GM10248 (cell line): ENCODE measurements at places on chromosomes 5 and 9.

- DNase-seq, result no peak
Measured at GRCh38 chr5:4700069-4700468, 440.1 kb upstream of the ADAMTS16 start.

- no peak for DNase-seq
Measured at GRCh38 chr9:114467226-114467750, 38.0 kb downstream of the WHRN start.

DNA sequence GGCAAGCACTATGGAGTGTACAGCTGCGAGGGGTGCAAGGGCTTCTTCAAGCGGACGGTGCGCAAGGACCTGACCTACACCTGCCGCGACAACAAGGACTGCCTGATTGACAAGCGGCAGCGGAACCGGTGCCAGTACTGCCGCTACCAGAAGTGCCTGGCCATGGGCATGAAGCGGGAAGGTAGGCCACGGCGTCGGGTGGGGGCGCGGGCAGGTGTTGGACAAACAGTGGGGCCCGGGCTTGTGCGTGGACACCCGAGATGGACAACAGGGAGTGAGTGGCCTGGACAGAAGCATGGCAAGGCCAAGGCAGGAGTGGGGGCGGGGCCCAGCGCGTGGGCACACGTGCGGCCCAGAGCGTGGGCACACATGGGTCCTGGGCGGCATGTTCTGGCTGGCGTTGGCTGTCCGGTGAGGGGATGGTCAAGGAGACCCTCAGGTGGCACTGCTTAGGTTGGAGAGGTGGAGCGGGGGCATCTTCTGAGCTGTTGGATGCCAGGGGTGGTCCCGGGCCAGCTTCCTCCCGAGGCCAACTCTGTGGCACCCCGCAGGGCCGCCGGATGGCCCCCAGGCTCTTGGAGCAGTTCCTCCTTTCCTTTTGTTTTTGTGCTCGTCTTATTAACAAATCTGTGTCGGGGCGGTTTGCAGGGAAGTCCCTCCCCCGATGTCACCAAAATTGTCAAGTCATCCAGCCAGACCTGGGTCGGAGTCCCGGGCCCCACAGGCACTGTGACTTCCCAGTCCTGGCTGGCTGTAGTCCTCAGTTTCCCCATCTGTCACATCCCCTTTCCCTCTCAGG, 82.9 kb downstream of the RXRA start:
- DNase-seq, result no peak

DNA sequence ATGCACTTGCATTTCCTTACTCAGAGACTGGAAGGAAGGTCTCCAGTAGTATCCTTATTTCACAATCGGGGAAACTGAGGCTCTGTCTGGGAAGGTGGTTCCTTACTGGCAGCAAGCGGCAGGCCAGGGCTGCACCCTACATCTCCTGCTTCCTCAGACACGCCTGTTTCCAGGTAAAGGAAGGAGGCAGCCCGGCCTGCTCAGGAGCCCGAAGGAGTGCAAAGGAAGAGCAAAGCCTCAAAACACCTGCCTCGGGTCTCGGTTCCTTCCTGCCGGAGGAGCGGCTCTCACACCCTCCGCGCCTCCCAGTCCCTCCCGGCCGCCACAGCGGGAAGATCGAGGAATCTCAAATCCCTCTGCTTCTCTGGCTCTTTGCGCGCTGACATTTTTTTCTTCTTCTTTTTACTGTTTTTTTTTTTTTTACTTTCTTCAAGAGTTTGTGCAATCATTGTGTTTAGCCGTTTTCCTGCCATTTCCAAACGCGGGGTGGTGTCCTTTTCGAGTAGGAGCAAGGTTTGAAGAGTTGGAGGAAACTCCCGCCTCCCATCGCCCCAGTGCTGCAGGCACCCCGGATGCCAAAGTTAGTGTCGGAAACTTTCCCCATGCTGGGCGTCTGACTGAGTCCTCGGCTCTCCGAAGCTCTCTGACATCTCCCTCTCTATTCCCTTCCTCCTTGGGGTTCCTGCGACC, 1.0 kb downstream of the GGTA1 start:
- DNase-seq, result no peak

DNA sequence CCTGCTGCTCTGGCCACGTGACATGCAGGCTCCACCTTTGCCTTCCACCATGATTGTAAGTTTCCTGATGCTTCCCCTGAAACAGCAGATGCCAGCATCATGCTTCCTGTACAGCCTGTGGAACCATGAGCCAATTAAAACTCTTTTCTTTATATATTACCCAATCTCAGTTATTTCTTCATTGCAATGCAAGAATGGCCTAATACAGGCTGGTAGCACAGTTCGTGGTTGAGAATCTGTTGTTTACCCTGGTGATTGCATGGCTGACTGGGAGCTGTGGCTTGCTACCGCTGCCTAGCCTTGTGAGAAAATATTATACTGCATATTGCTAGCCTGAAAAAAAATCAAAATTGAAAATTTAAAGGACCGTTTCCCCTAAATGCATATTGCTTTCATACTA, 44.8 kb upstream of the PTPN3 start:
- DNase-seq, result no peak

- peak; percentile 75 for DNase-seq
Measured at GRCh38 chr5:1134478-1134877, 22.6 kb upstream of the SLC12A7 start.

- peak; percentile 39 for DNase-seq
Measured at GRCh38 chr9:75238311-75238976, 150.1 kb downstream of the OSTF1 start.

DNA sequence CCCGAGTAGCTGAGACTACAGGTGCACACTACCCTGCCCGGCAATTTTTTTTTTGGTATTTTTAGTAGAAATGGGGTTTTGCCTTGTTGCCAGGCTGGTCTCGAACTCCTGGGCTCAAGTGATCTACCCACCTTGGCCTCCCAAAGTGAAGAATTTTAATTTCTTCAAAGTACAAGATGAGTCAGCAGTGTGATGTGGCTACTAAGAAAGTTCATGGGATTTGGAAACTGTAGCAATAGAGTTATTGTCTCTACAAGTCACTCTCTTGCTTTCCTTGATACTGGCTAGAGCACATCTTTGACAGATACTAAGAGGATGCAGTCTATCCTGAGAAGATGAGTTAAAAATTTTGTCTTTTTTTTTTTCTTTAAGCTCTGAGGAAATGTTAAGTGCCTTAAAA, 1.6 kb downstream of the CREB3 start:
- DNase-seq, result no peak

- no peak for DNase-seq
Measured at GRCh38 chr5:141879941-141880738, 1.9 kb upstream of the PCDH1 start.

DNA sequence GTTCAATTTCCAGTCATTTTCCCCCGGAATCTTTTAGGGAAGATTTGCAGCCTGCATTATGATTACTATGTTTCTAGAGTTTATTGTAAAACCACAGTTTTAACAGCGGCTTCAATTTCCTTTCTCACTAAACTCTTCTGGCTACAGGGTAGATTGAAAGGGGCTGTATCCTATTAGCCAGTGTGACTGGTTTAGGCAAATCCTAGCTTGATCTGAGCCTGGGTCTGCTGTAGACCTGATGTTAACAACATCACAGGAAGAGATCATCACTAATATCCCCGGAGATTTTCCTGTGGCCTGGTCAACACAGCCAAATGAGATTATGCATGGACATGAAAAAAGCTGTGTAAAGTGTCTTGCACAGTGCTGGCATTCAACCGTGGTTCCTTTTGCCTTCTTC, 33.4 kb downstream of the STOM start:
- DNase-seq, result no peak

DNA sequence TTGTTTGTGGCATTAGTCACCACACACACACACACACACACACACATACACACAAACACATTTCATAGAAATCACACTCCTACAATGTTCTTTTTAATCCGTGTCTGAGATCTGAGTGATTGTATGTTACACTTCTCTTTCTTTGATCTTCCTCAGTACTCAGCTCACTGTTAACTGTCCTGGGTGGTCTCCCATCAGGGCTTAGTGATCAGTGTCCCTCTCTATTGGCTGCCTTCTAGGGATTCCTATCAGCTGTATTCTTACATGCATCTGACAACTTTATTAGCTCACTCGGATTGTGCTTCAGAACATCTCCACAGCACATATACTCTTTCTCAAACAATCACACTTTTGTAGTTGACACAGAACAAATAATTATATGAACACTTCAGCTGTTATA, 170.2 kb upstream of the POU5F2 start:
- DNase-seq, result no peak

DNA sequence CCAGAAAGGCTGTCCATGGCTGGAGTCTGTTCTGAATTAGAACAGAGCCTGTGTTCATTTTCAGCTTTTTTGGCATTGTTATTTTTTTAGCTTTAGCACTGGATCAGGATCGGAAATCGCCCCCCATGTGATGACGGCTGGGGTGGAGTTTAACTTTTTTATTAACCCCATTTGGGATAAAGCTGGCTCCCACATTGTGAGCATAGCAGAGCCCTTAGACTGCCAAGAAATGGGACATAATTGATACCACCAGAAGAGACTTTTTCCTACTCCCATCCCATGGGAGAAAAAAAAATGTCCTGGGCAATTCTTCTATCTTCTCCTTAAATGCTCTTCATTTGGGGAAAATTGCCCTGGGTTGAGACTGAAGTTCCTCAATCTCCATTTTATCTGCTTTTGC, 52.4 kb downstream of the SLIT3 start:
- no peak for DNase-seq

GRCh38 chr5:35861718-35862117, 5.0 kb downstream of the IL7R start:
- no peak for DNase-seq

DNA sequence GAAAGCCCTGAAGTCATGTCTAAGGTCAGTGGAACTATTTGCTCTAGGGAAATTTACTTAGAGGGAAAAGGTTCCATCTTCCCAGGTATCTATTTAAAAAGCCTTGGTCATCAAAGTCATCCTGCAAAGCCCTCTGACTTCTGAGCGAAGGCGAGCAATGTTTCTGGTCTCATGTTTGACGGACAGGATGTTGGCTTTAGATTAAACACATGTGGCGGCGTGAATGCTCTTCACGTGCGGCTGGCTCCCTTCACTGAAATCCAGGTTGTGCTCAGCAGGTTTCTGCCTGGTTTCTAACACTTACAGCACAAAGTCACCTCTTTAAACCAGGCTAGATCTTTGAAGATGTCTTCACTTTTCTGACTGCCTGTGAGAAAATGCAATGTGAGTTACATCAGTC, 5.7 kb upstream of the ZBTB34 start:
- no peak for DNase-seq

DNA sequence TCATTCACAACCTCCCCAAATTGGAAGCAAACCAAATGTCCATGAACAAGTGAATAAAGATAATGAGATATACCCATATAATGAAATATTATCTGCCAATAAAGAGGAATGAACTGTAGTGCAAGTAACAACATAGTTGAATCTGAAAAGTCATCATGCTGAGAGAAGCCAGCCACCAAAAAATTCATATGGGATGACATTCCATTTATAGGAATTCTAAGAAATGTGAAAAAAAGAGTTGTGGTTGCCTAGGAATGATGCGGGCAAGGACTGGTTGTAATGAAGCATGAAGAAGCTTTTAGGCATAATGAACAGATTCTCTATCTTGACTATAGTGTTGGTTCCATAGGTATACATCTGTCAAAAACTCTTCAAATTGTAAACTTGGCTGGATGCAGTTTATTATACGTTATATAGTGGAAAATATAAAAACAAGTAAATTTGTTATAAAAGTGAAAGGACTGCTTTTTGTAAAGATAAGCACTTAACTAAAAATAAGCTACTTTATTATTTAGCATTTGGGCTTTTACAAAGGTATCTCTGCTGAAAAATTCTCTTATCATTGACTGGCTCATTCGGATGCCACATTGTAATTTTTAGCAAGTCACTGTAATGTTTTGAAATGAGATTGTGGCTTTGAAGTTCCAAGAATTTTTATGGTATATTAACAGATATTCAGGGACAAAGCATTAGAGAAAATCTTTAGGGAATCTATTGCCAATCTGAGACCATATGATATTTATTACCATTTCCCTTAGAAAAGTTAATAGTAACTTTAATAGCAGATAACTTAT, 21.2 kb upstream of the TTC23L start:
- DNase-seq, result no peak

DNA sequence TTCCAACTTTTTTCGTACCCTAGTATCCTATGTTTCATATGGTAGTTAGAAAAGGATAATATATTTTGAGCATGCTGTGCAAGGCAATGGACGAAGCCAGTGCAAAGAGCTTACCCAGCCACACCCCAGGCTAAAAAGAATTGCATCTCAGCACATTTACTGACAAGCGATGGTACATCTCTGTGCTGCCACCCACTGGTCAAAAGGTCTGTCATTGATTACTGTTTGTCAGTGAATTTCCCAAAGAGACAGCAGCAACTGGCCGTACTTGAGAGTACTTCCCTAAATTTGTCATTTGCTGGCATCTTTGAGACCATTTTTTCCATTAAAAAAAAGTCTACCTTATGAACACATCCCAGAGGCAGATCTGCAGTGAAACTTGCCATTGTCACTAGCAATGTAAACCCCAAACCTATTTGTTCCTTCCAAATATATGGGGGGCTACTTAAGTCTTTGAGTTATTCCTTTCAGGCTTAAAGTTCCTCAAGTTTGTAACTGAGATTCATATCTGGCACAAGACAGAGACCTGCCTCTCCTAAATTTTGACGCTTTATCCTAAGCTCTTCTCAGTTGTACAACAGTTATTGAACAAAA, 184.3 kb downstream of the CTNND2 start:
- no peak for DNase-seq

DNA sequence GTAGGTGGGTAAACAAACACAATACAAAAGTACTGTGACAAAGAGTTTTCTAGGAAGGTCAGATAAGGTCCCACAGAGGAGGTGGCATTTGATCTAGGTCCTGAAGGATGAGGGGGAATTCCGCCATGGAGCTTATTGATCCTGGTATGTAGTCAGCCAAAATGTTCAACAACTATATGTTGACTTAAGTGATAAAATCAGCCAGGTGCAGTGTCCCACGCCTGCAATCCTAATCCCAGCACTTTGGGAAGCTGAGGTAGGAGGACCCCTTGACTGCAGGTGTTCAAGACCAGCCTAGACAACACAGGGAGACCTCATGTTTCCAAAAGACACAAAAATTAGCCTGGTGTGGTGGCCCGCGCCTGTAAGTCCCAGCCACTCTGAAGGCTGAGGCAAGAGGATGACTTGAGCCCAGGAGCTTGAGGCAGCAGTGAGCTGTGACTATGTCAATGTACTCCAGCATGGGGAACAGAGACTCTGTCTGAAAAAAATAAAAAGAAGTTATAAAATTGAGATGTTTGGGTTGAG, 46.4 kb upstream of the PLIN2 start:
- no peak for DNase-seq

- no peak for DNase-seq
Measured at GRCh38 chr5:72006361-72006760, 100.9 kb upstream of the MAP1B start.

DNA sequence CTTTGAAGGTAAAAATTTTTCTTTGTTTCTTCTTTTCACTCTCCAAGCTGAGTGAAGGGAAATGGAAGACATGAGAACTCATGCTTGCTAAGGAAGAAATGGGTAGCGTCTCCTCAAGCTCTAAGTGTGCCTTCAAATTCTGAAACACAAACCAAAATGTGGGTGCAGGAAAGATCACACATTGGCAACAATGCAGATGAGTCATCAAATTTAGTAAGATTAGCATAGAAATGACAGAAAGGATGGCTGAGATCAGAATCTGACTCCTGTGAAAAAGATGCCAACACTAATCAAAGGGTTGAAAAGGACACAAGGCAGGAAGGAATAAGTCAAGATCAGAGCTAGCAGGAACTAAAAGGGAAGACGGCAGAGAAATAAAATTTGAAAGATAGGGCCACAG, 61.1 kb upstream of the ZNF462 start:
- no peak for DNase-seq
